ENCODE measurements at places on chromosomes 12 and 14. TPM values are rescaled to one million over a fixed set of nuclear protein-coding genes. Genes with fewer than 3 reads are reported as not detected.

Gene PTHLH
- total RNA-seq: not detected

- DNase-seq: peak; percentile 45
- no peaks in the 10 kb centered on the region for H3K27me3 ChIP-seq
- H3K4me1 ChIP-seq: peaks cover 55% of the 10 kb centered on the region
These were observed 110.7 kb downstream of the NCOR2 start for GRCh38 chr12:124456652-124457152.

DNA sequence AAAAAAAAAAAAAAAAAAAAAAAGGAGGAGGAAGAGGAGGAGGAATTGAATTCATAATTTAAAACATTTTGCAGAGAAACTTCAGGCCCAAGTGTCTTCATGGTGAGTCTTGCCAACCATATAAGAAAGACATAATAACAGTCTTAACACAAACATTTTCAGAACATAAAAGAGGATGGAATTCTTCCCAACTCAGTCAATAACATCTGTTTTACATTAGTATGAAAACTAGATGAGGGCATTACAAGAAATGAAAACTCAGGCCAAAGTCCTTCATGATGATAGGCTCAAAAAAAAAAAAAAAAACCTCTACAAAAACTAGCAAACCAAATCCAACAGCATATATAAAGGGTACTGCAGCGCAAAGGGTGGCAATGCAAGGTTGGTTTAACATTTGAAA lies 151.6 kb downstream of the FOXA1 start:
- no peak for DNase-seq
- H3K27ac ChIP-seq: no peak overlapping the region
- no peaks in the 10 kb centered on the region for H3K4me1 ChIP-seq
- H3K4me3 ChIP-seq: no peak overlapping the region
- no peaks in the 10 kb centered on the region for H3K36me3 ChIP-seq

GRCh38 chr12:45638386-45638785 lies 91.1 kb upstream of the ARID2 start:
- H3K4me3 ChIP-seq: no peak overlapping the region
- no peaks in the 10 kb centered on the region for H3K36me3 ChIP-seq
- peaks cover 9% of the 10 kb centered on the region for H3K27me3 ChIP-seq
- DNase-seq: no peak
- H3K27ac ChIP-seq: no peak overlapping the region

- no peaks in the 10 kb centered on the region for H3K36me3 ChIP-seq
- H3K27ac ChIP-seq: no peak overlapping the region
- H3K4me3 ChIP-seq: no peak overlapping the region
- no peaks in the 10 kb centered on the region for H3K4me1 ChIP-seq
These were observed 150.1 kb downstream of the SLC38A4 start for GRCh38 chr12:46675736-46676135.

GRCh38 chr12:106493531-106493930 lies 89.3 kb upstream of the RFX4 start:
- H3K36me3 ChIP-seq: peaks cover 4% of the 10 kb centered on the region
- no peaks in the 10 kb centered on the region for H3K27me3 ChIP-seq

Gene EPS8
- total RNA-seq: 2.3 TPM

DNA sequence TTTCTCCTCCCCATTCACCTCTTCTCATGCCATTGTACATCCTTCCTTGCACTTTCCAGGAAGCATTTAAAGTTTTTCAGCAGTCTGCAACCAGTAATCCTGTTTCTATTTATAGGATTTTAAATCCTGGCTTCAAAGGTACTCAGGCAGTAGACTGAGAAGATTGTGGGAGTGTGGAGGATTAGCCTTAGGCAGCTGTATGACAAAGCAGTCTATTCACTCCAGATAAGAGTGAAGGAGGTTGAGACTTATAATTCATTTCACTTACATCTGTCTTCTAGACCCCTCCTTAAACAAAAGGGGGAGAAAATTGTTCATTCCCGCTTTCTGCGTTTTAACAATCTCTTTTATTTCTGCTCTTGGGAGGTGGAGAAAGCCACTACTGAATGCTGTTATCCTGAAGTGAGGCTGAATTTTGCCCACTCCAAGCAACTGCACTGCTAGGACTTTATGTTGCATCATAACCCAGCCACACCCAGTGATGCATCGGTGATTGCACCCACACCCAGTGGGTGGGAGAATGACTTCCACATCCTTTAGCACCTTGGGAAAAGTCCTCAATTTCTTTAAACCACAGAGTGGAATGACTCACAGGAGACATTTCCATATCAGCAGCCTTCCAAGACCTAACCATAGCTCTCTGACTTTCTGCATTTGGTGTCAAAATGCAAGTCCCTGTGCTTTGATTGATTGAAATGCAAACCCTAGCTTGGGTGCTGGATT lies 382.5 kb upstream of the ATP2B1 start:
- H3K27ac ChIP-seq: no peak overlapping the region
- H3K36me3 ChIP-seq: no peaks in the 10 kb centered on the region
- peak; percentile 26 for DNase-seq
- no peaks in the 10 kb centered on the region for H3K27me3 ChIP-seq
- H3K4me1 ChIP-seq: peaks cover 15% of the 10 kb centered on the region

GRCh38 chr14:68418174-68419118 lies 374.4 kb downstream of the ZFP36L1 start:
- peaks cover 14% of the 10 kb centered on the region for H3K4me1 ChIP-seq
- peaks cover 3% of the 10 kb centered on the region for H3K36me3 ChIP-seq
- H3K4me3 ChIP-seq: no peak overlapping the region
- DNase-seq: no peak

- peaks cover 12% of the 10 kb centered on the region for H3K4me1 ChIP-seq
- H3K27me3 ChIP-seq: no peaks in the 10 kb centered on the region
- DNase-seq: peak; percentile 34
- H3K27ac ChIP-seq: no peak overlapping the region
These were observed 55.7 kb downstream of the VRK1 start for GRCh38 chr14:96852823-96853422.

DNA sequence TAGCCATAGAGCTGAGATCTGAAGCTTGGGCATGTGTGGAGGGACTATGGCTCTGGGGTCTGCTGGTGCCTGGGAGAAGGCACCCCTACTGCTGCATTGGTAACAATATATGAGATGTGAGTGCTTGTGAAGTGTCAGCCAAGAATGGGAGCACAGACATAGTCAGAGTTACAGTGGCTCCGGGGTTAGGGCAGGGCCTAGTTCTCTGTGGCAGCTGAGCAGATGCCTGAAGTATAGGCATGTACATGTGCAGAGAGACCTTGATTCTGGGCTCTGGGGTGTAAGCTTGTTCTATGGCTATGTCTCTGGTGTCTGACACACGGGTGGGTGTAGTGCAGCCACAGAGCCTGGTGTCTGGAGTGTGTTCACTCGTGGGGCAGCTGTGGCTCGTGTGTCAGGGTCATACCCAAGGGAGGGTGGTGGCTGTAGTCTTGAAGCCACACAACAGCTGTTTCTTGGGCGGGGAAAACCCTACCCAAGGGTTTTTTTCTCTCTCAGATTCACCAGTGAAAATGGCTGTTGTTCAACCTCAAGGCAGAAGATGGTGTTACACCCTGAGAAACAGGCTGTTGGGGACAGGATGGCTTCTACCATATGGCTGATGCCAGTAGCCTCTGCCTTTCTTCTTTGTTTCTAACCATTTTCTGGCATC lies 11.9 kb upstream of the TCL1A start:
- peaks cover 19% of the 10 kb centered on the region for H3K27me3 ChIP-seq
- no peak overlapping the region for H3K27ac ChIP-seq
- H3K4me1 ChIP-seq: no peaks in the 10 kb centered on the region
- no peak for DNase-seq
- H3K4me3 ChIP-seq: no peak overlapping the region

Gene ANP32D
- total RNA-seq: not detected

DNA sequence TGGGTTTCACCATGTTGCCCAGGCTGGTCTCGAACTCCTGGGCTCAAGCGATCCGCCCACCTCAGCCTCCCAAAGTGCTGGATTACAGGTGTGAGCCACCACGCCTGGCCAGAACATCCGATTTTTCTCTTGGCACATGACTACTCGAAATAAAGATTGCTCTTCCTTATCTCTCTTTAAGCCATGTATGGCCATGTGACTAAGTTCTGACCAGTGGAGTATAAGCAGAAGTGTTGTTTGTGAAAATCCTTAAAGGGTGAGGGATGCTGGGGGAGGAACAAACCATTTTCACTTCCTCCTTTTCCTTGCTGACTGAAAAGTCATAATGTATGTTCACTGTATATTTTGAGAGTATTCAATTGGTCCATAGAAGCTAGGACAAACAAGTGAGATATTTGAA lies 50.7 kb upstream of the ATF7IP start:
- no peak for DNase-seq
- no peaks in the 10 kb centered on the region for H3K36me3 ChIP-seq
- no peak overlapping the region for H3K27ac ChIP-seq
- H3K4me1 ChIP-seq: no peaks in the 10 kb centered on the region
- no peaks in the 10 kb centered on the region for H3K27me3 ChIP-seq

DNA sequence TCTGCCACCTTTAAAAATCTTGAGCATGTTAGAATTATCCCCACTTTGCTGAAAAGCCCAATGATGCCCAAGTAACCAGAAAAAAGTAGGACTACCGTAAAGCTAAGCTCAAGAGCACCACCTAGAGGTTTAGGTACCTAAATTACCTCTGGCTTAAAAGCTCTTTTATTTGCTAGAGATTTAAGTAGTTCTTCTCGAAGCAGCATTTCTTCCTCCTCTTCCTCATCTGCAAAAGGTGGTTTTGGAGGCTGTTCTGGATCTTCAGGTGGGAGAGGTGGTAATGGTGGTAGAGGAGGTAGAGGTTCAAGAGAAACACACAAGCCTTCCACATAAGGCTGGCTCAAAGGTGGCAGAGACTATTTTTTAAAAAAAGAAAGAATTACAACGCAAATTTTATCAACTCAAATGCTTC lies 26.9 kb downstream of the ZFC3H1 start:
- H3K27me3 ChIP-seq: no peaks in the 10 kb centered on the region
- DNase-seq: peak; percentile 42
- H3K4me3 ChIP-seq: no peak overlapping the region
- no peak overlapping the region for H3K27ac ChIP-seq
- peaks cover 13% of the 10 kb centered on the region for H3K4me1 ChIP-seq

Gene TAS2R9
- not detected for total RNA-seq

Gene CLECL1
- 1.2 TPM for total RNA-seq

DNA sequence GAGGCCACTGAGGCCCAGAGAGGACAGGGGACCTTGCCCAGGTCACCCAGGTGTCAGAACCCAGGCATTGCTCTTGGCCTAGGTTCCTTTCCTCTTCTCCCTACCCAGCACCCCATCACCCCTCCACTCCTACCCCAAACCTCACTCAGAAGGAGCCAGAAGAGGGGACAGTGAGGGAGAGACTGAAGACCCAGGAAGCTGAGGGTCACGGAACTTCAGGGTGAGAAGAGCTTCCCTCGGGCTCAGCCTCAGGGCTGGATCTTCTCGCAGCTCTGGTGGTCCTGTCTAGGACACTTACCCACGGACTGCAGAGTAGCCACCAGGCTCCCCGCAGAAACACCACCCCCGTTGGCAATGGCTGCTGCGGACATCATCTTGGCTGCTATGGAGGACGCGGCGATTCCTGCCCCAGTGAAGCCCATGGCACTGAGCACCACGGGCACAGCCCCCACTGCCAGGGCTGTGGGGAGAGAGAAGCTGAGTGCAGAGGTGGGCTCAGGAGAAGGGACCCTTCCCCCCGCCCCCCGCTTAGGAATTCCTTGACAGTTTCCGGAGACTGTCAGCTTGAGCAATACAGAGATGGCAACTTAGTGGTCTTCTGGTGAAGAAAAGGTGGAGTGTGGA lies 1.1 kb downstream of the IFI27L2 start:
- no peaks in the 10 kb centered on the region for H3K36me3 ChIP-seq
- peaks cover 30% of the 10 kb centered on the region for H3K4me1 ChIP-seq
- peaks cover 14% of the 10 kb centered on the region for H3K27me3 ChIP-seq
- H3K4me3 ChIP-seq: peak overlapping the region; percentile 85

DNA sequence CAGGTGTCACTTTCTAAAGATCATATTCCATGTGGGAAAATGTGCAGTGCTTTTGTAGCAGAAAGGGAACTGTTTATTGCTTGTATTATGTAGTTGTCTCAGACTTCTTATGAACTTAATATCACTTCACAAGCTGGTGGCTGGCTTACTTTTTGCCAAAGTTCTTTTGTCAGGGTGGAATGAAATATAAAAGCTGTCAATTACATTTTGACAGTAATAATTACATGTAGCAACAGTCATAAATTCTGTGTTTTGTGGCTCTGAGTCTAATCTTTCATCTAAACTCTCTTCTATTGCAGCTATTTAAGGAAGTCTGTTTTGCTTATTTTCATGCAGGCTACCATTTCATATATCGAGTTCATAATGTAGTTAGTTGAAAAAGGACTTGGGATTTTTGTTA lies 106.6 kb downstream of the OTOGL start:
- H3K27ac ChIP-seq: no peak overlapping the region
- peaks cover 3% of the 10 kb centered on the region for H3K27me3 ChIP-seq

Gene CISTR
- total RNA-seq: not detected

DNA sequence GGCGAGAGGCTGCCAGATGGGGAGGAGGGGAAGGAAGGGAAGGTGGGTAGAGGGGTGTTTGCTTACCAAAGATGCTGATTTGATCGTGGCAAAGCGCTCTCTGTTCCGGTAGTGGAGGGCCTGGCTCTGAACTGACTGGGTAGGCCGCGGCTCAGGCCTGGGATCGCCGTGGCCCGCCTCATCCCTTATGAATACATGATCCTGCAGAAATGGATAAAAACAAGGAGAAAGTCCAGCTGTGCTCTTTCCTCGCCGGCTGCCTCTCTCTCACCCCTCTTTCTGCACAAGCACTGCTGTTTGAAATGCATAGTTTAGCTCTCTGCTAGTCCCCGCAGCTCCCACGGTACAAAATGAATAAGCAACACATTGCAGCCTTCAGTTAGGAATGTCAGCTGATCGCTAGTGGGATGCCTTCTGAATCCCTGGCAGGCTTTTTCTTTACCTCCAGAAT lies 53.8 kb downstream of the PEBP1 start:
- H3K27me3 ChIP-seq: no peaks in the 10 kb centered on the region
- H3K4me3 ChIP-seq: no peak overlapping the region
- no peak for DNase-seq
- peaks cover 15% of the 10 kb centered on the region for H3K36me3 ChIP-seq
- H3K27ac ChIP-seq: no peak overlapping the region

- H3K27ac ChIP-seq: no peak overlapping the region
- H3K36me3 ChIP-seq: no peaks in the 10 kb centered on the region
- no peaks in the 10 kb centered on the region for H3K4me1 ChIP-seq
- peak; percentile 35 for DNase-seq
- no peak overlapping the region for H3K4me3 ChIP-seq
These were observed 19.3 kb downstream of the CCDC62 start for GRCh38 chr12:122793685-122794106.

Gene CPNE6
- total RNA-seq: not detected

Gene PRH2
- not detected for total RNA-seq

- peak; percentile 78 for DNase-seq
- H3K4me3 ChIP-seq: peak overlapping the region; percentile 95
- peaks cover 38% of the 10 kb centered on the region for H3K36me3 ChIP-seq
- peaks cover 58% of the 10 kb centered on the region for H3K4me1 ChIP-seq
- no peaks in the 10 kb centered on the region for H3K27me3 ChIP-seq
These were observed 3.3 kb downstream of the CD4 start for GRCh38 chr12:6792522-6793201.

Gene EEA1
- total RNA-seq: 17.8 TPM

Gene LRP1
- total RNA-seq: 0.94 TPM

Gene CNIH1
- 94.5 TPM for total RNA-seq

Gene CLEC7A
- total RNA-seq: not detected

Data from activated CD4-positive, alpha-beta T cell treated with anti-CD3 and anti-CD28 coated beads, Interleukin-2, amount 10 ng/mL, durations not matched to agents 7 days and 5 days (primary cell).